ENCODE measurements at places on chromosomes 5 and 9.

DNA sequence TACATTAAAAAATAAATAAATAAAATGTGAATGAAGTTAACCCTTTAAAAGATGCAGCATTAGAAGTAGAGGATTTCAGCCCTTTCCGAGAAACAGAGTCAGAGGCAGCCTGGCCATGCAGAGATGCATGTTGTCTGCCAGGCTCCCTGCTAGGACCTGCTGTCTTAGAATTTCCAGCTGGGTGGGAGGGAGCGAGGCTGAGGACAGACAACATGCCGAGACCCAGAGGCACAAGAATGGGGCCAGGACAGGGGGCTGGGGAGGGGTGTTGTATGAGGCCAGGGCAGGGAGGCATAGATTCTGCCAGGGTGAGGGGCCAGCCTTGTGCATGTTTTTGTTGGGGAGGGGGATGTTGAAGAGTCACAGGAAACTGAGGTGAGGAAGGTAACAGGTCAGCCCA, 68.6 kb upstream of the NEURL1B start:
- DNase-seq = no peak

- DNase-seq = no peak
These were observed 3.6 kb downstream of the CAMK4 start for GRCh38 chr5:111227801-111228200.

- no peak for DNase-seq
These were observed 13.3 kb upstream of the SEPTIN8 start for GRCh38 chr5:132790201-132790865.

DNA sequence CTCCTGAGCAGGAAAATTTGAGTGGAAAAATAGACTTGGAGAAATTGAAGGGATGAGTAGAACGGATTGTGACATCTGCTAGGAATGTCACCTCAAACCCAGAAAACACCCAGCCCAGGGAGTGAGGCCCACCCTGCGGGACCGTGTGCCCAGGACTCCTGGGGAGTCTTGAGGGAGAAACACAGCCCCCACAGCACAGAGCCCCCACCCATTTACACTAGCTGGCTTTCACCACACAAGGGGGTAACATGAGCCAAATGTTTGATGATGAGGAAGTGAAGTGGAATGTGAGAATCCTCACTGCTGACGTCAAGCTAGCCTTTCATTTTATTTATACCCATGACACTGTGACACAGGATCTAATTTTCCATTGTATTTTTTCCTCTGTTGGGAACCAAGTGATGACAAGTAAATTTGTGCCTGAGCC, 42.8 kb upstream of the PDE8B start:
- no peak for DNase-seq

DNA sequence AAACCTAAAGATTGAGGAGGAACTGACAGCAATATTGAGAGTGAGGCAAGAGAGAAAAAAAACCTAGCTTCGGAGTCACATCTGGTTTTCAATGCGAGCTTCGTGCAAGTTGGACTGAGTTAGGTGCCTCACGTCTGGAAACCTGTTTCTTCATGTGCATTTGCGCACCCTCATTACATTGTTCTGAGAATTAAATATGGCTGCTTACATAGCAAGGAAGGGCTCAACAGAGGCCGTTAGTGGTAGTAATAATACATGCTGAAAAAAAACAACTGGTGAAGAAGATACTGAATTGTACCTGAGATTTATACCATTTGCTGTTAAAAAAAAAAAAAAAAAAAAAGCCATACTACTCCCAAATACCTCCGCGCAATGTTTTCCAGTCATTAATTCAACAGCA, 18.6 kb downstream of the DNAJA1 start:
- DNase-seq = no peak

DNA sequence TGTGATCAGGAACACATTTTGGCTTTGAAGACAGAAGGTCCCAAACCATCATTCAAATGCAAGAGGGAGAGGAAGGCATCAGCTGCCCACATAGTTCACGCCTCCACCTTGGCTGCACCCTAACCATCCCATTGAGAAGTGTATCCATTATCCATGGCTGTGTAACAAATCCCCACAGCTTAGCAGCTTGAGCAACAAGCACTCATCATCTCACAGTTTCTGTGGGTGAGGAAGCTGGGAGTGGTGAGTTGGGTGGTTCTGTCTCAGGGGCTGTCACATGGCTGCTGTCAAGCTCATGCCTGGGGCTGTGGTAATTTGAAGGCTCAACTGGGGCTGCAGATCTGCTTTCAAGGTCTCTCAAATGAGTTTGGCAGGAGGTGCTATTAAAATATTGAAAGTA, 23.0 kb upstream of the CEP72 start:
- no peak for DNase-seq

GRCh38 chr5:132474131-132474723, 16.3 kb downstream of the IRF1 start:
- no peak for DNase-seq

- no peak for DNase-seq
These were observed 107.6 kb upstream of the MPDZ start for GRCh38 chr9:13386935-13387733.

GRCh38 chr9:76143834-76144233, 250.4 kb downstream of the RFK start:
- DNase-seq = no peak

DNA sequence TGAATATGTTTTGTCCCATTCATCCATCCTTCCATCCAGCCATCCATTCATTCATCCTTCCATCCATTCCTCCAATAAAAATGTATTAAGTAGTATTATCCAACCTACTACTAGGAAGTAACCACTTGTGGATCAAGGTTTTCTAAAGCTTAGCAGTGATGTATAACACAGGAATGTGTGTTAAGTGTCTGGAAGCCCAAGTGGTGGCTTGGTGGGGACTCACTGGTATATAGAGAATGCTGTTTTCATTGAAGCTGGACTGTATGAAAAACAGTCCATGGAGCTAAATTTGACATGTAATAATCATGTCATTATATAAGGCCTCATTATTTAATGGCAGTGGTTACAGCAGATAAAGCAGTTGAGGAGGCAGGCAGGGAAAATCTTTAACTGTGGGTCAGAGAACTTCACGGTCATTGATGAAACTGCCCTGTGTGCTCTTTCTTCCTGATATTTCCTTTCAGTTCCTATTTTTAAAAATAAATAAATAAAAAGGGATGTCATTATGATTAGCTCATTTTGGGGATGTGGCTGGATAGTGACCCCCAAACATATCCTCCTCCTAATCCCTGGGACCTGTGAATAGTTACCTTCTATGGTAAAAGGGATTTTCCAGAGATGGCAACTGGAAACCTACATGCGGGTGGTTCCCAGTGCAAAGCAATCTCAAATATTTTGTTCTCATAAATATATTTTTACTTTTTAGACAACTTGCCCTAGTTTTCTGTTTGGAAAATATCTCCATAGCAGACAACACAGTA, 82.3 kb downstream of the DAPK1 start:
- DNase-seq = no peak

DNA sequence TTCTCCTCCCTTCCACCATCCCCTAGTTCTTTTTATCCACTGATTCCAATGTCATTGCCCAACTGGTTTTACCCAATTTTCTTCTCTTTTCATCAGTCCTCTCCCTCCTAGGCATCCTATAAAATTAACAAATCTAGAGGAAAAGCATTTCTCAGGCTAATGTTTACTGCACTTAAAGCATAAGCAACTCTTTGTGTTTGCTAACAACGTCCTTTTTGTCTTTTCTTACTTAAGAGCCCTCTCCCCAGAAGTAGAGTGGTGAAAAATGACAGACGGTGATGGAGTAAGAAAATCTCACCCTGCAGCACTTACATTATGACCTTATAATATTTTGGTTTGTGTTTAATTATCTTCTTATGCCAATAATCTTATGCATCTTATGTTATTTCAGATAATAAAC, 1.6 kb upstream of the SPATA9 start:
- DNase-seq = no peak

GRCh38 chr5:87372705-87373104, 40.0 kb downstream of the CCNH start:
- no peak for DNase-seq

DNA sequence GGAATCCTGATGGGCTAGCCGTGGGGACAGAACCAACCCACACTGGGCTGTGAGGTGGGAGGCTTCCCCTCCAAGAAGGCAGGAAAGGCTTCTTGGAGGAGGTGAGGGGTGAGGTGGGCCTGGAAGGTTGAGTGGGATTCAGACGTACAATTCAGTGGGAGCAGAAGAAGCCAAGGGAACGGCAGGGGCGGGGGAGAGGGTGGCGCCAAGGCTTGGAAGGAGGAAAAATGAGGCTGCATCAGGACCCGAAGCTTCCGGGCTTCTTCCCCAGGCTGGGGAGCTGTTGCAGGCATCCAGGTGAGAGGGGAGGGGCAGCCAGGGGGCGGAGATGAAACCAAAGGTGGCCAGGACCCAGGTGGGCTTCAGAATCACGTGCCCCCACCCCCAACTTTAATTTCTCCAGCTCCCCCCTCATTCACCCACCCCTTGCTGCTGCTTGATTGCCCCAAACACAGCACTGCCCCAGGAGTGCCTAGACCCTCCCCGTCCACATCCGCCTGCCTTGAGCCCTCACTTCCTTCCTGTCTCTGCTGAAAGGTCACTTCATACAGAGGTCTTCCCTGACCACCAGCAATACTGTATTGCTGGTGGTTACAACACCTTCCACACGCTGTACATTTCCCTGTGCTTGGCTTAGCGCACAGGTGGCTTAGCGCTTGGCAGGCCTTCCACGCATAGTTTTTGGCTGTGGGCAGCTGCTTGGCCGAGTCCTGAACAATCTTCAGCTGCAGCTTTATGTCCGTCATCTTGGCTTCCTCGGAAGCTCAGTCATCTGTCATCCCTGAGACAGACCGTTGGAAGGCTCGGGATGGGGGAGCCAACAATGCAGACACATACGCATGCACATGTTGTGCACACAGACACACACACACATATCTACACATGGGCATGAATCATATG, 193.5 kb downstream of the RGS3 start:
- DNase-seq = no peak

DNA sequence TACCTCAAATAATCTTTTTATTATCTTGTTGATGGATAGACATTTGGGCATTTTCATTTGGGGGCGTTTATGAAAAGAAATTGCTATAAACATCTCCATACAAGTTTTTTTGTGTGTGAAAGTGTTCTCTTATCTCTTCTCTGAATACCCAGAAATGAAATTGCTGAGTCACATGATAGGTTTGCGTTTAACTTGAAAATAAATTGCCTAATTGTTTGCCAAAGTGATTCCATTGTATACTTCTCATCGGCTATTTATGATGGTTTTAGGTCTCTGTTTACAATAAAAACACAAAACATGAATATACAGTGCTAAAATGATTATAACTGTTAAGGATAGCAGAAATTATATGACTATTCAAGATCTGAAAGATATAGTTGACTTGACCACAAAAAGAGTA, 361.7 kb downstream of the TAF11L14 start:
- DNase-seq = no peak

GRCh38 chr5:146363161-146363874, 24.7 kb downstream of the POU4F3 start:
- no peak for DNase-seq

GRCh38 chr5:124239572-124239971, 506.9 kb downstream of the ZNF608 start:
- no peak for DNase-seq

DNA sequence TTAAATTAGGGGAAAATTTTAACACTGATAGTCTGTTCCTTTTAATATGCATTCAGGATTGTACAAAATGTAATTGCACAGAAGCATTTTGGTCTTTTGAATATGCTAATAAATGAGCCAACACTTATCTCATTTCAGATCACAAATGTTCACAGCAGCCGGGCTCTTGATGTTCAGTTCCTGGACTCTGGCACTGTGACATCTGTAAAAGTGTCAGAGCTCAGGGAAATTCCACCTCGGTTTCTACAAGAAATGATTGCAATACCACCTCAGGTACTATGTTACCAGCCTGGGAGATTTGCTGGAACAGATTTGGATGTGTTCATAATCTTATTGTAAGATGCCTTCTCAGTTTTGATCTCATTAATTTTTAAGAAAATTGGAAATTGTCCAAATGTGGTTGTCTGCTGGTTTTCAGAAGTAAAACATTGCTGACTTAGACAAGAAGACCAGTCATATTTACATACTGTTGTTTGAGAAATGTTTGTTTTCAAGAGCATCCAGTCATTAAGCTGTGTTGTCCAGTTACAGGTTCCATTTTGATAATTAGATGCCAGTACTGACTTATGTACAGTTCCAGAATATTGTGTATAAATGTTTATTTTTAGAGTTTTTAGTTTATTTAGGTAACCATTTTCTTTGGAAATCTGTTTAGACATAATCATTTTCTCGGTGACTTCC, 23.0 kb upstream of the TMOD1 start:
- DNase-seq = no peak

DNA sequence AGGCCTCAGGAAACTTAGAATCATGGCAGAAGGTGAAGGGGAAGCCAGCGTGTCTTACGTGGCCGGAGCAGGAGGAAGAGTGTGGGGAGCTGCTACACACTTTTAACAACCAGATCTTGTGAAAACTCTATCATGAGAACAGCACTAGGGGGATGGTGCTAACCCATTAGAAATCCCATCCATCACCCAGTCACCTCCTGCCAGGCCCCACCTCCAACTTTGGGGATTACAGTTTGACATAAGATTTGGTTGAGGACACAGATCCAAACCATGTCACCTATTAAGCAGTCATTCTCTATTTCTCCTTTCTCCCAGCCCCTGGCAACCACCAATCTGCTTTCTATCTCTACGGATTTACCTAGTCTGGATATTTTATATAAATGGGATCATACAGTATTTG, 26.9 kb downstream of the PBX3 start:
- no peak for DNase-seq

DNA sequence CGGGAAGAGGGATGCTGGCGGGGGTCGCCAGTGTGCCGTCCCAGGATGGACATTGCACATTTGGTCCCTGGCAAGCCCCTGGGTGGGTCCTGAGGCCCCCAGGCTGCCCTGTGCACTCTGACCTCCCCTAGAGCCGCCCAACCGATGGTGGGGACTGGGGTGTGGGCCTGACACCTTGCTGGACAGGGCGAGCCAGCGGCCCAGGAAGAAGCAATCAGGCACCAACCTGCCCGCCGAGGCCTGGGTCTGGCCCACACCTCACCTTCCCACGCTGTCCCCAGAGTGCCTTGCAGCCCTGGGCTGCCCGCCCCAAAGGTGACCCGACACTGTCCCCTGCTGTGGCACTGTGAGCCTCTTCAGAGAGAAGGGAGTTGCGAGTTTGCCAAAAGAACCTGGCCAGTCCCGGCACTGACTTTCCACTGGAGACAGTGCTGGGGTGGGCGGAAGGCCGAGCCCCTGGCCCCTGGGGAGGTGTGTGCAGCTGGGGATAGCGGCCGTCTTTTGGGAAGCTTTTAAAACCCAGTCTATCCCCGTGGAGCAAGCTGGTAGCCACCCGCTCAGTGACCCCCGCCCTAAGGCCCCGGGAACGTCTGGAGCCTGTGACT, 12.0 kb upstream of the NRARP start:
- no peak for DNase-seq
